GM12878 (cell line): ENCODE measurements at places on chromosomes 1 and 21. TPM values are rescaled to one million over a fixed set of nuclear protein-coding genes. Genes with fewer than 3 reads are reported as not detected.
A peak's percentile ranks its signal among the peaks of the same experiment; 100 is the strongest.

GRCh38 chr1:173297798-173298391 is 90.8 kb upstream of the TNFSF4 start:
- DNase-seq, result peak; percentile 92

NMNAT2 gene
- polyA plus RNA-seq, result 1.4 and 2.0 TPM in 2 replicates

DNA sequence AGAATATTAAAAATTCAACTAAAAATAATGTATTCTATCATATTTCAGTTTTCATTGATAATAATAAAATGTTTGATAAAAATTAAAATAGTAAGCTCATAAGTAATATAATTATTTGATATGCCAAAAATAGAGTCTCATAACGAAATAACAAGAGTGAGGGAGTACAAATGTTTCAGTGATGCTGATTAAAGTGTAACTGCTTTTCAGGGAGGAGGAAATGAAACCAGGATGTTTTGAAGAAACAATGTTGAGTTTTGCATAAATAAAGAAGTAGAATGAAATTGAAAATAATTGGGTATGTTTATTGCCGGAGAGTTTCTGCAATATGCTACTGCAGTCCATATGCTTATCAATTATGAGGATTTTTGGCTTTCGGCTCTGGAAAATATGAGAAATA is 1159.8 kb upstream of the ADGRL2 start:
- no peak for DNase-seq

DNA sequence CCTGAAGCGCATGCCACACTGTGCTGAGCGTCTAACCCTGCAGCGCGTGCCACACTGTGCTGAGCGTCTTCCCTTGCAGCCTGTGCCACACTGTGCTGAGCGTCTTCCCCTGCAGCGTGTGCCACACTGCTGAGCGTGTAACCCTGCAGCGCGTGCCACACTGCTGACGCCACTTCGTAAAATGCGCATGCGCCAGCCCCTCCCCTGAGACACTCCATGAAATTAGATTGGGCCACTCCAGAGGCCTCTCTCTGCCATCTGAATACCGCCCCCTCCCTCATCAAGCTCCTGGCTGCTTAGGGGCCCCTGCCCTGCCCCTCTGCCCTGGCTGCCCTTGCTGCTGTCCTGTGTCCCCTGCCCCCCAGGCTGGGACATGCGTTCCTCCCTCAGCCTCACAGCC is 84.8 kb downstream of the POFUT2 start:
- DNase-seq, result no peak

GRCh38 chr1:186494832-186495271 is 33.9 kb upstream of the PDC start:
- DNase-seq, result no peak

- no peak for DNase-seq
These were observed 12.1 kb downstream of the DISC1 start for GRCh38 chr1:231638647-231639046.

DNA sequence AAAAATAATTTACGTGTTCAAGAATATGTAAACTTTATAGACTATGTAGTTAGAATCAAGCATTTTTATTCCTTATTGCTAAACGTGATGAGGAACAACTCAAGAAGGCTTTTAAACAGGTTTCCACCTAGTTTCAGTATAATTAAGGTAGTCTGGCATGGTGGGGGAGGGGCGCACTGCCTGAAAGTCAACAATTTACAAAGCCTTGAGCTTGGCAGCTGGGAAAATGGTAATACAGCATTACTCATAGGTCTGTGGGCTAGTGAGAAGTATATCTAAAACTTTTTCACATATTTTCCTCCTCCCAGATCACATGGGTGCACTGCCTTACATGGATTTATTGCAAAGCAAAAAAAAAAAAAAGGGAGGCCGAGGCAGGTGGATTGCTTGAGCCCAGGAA is 75.2 kb downstream of the EVI5 start:
- DNase-seq, result no peak

SPATA1 gene
- 1.1 and 1.4 TPM in 2 replicates for polyA plus RNA-seq

CELA3A gene
- polyA plus RNA-seq, result not detected in 2 replicates

- DNase-seq, result no peak
These were observed 27.9 kb upstream of the PRRC2C start for GRCh38 chr1:171457412-171457811.

ATP1A4 gene
- 0.22 and 0.47 TPM in 2 replicates for polyA plus RNA-seq

MARK1 gene
- polyA plus RNA-seq, result 0.14 TPM in 1 of 2 replicates, not detected in the other

PROX1 gene
- polyA plus RNA-seq, result 0.02 and 0.03 TPM in 2 replicates

GRCh38 chr1:20147846-20148570 is 8.9 kb downstream of the PLA2G2F start:
- no peak for DNase-seq

DNA sequence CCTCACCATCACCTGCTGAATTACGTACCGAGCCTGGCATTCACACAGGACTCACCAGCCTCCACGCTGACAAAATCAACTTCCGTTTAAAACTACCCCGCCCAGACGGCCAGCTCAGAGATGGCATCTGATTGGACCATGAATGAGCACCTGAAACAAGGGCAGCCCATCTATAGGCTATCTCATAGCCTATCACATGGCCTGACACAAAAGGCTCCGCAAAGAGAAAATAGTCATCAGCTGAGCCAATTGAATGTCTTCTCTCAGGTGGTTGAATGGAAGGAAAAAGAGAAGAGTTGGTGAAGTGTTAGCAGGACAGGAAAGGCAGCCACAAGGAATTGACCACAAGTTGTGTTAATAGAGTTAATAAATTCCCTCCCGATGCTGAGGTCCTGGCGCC is 50.6 kb upstream of the ZC3H12A start:
- DNase-seq, result no peak

GRCh38 chr1:42936309-42937078 is 22.2 kb downstream of the SLC2A1 start:
- DNase-seq, result no peak

DNA sequence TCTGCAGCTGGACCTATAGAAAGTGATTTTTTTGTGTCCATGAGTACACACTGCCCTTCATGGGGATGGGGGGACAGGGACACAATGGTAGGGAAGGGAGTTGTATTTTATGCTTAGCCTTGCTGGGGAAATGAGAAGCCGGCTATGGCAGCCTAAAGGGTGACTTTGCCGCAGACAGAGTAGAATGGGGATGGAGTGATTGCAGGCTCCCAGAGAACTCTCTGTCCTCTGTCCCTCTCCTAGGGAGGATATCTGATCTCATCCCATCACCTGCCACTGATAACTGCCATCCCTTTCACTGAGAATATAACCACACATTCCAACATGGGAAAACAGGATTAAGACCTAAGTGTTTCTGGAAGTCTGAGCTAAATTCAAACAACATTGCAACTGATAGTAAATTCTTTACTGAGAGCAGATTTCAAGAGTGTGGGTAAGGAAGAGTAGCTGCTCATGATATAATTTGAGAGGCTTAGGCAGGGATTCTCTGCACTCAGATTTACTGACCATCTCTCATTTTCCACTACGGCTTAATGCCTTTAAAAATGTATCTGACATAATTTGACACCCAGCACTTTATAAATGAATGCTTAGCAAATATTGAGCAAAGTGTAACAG is 13.9 kb downstream of the SH2D1B start:
- no peak for DNase-seq

- no peak for DNase-seq
These were observed 7.1 kb downstream of the UTS2 start for GRCh38 chr1:7845761-7846160.

SHISAL2A gene
- 0.18 and 0.77 TPM in 2 replicates for polyA plus RNA-seq

DNA sequence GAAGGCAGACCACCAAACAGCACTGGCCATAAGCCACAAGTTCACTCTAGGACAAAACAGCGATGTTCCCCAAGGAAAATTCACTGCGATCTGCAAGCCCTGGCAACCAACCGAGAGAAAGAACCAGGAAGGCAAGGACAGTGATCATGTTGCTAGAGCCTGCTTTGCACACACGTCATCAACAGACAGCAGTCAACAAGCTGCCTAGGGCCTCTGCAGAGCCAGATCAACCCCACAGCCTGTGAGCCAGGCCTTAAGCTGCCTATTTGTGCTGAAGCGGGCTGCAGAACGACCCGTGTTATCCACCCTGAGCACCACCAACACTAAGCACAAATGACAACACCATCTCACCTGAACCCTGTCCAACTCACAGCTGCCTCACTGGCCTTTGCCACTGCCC is 6.2 kb upstream of the YRDC start:
- no peak for DNase-seq

IFI44 gene
- 37.7 and 39.8 TPM in 2 replicates for polyA plus RNA-seq

DNA sequence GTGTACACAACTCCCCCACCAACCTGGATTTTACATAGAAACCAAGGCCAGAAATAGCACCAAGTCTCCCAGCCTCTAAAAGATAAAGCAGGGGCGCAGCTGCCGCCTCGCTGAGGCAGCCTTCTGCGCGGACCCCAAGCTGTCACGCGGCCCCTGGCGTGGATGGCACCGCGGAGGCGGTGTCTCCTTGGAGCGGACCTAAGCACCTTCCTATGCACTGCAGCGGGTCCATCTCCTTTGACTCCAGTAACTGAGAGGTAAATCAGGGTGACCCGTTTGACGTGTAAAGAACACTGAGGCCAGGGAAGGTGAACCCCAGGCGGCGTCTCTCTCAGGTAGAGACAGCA is 17.0 kb downstream of the ZNF697 start:
- no peak for DNase-seq

GRCh38 chr1:116386042-116386441 is 13.0 kb downstream of the ATP1A1 start:
- no peak for DNase-seq

DNA sequence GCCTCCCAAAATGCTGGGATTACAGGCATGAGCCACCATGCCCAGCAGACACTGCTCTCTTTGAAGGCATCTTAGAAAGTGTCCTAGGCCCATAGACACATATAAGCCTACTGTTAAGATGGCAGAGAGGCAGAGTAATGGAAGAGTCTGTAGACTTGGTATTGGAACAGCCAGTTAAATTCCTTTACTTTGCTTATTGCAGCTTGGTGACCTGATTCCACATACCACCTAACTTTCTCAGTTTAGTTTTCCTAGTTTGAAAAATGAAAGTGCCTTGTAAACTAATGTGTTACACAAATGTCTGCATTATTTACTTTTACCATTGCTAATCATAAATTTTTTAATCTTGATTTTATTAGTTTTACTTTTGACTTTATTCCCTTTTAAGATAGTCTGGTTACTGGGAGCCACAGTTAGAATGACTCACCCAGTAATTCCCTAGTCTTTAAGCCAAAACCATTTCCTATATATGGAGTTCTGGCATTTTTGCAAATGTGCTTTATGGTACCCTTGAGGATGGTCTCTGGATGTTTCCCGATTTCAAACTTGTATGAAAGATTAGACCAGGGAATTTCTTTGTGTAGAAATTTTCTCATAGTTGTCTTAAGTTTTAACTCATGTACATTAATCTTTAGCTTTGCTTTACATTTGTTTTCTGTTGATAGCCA is 6.4 kb downstream of the SMAP2 start:
- DNase-seq, result no peak

- DNase-seq, result no peak
These were observed 3.1 kb downstream of the UBR4 start for GRCh38 chr1:19206947-19207346.

GRCh38 chr1:216779686-216780085 is 56.5 kb upstream of the ESRRG start:
- no peak for DNase-seq

PLA2G2F gene
- polyA plus RNA-seq, result not detected in 2 replicates

DNA sequence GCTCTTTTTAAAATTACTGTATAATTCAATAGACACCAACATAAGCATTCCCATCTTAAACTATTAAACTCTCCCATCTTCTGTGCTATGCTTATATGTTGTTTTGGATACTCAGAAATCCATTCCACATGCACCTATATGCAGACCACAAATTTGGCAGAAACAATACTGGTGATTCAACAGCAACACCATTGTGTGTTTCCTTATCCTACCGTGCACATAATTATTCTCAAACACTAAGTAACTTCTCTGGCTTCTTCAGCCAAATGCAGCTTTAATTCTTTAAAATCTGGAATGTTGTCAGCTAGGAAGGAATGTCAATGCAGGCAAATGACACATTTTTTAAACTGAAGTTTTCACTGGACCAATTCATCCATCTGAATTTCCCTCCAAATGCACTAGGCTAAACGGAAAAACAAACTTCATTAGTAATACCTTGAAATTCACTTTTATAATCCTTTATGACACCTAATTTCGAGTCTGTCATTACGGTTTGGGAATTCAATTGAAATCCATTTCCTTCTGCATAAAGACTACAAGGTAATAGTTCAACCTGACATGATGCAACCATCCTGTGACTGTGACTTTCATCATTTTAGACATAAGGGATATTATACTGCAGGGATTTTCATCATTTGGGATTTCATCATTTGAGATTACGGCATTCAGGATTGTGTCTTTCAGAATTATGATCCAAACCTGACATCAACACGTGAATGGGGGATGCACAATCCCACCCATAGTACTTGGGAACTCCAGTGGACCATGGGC is 308.5 kb downstream of the LTN1 start:
- no peak for DNase-seq

FAF1 gene
- 11.2 and 11.5 TPM in 2 replicates for polyA plus RNA-seq

NBPF10 gene
- polyA plus RNA-seq, result 0.04 TPM in 2 replicates

DNA sequence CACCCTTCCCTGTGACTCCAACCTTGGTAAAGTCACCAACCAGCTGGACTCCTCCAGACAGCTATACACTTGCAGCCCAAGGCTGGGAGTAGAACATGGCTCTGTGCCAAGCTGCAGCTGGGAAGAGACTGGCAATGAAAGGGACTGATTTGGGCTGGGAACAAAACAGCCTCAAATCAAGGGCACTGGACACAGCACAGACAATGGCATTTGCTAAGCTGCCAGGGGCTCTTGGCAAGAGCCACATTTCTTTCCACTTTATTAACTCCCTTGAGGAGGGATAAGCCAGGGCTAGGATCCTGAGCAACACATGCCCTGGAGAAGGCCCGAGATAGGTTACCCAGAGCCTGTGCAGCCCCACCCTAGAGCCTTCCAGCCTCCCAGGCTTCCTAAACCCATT is 12.0 kb downstream of the SYT11 start:
- DNase-seq, result no peak

- DNase-seq, result no peak
These were observed 8.5 kb upstream of the ARHGAP29 start for GRCh38 chr1:94245747-94246438.

TEX38 gene
- polyA plus RNA-seq, result 0.32 TPM in 1 of 2 replicates, not detected in the other

- no peak for DNase-seq
These were observed 272.7 kb downstream of the TRABD2B start for GRCh38 chr1:47724432-47724999.

TRIM17 gene
- polyA plus RNA-seq, result 0.16 and 0.23 TPM in 2 replicates
